Spleen (tissue), 13 donors: ENCODE measurements at places on chromosomes 2 and 18. TPM values are rescaled to one million over a fixed set of nuclear protein-coding genes. Genes with fewer than 3 reads are reported as not detected.

STEAP3 gene
- total RNA-seq = 3.0 TPM

DLGAP1 gene
- total RNA-seq = 1.0 TPM

ZSWIM2 gene
- not detected for total RNA-seq

LPIN1 gene
- total RNA-seq = 52.5 TPM

FEV gene
- not detected for total RNA-seq

SERPINB4 gene
- total RNA-seq = not detected

SRBD1 gene
- total RNA-seq = 34.7 TPM

GPR45 gene
- total RNA-seq = not detected

SIX3 gene
- total RNA-seq = not detected

REG3A gene
- not detected for total RNA-seq

ATP6V1B1 gene
- total RNA-seq = not detected

TRIB2 gene
- 216 TPM for total RNA-seq

CRACDL gene
- total RNA-seq = 5.1 TPM

KCNS3 gene
- total RNA-seq = 2.6 TPM

MRPS5 gene
- 37.5 TPM for total RNA-seq

KCTD1 gene
- 4.5 TPM for total RNA-seq

CNTNAP5 gene
- 0.18 TPM for total RNA-seq

CFAP65 gene
- not detected for total RNA-seq

TLX2 gene
- total RNA-seq = not detected

TTR gene
- not detected for total RNA-seq
